A549 treated with AZD2906 at 1 μM for 4 hours (cell line): ENCODE measurements at places on chromosomes 6 and 20. TPM values are rescaled to one million over a fixed set of nuclear protein-coding genes. Genes with fewer than 3 reads are reported as not detected.

Gene PSORS1C1
- 4.1 to 5.9 TPM (median 4.6 TPM) in 5 replicates for total RNA-seq

Gene TRIM15
- 0.03 to 0.24 TPM in 2 of 5 replicates, not detected in the others for total RNA-seq

Gene PPIL6
- 3.1 to 3.7 TPM (median 3.5 TPM) in 5 replicates for total RNA-seq

Gene COL11A2
- 0.31 to 0.92 TPM (median 0.81 TPM) in 5 replicates for total RNA-seq

Gene BTNL2
- not detected in 5 replicates for total RNA-seq

Gene SMPDL3A
- total RNA-seq: 3.1 to 3.7 TPM (median 3.6 TPM) in 5 replicates

Gene ACTL10
- total RNA-seq: not detected in 5 replicates

Gene HLA-DPB1
- not detected in 5 replicates for total RNA-seq

Gene SLC44A4
- 0.05 TPM in 3 of 5 replicates, not detected in the others for total RNA-seq

Gene GJA10
- not detected in 5 replicates for total RNA-seq

Gene TTLL9
- 0.03 to 0.12 TPM in 2 of 5 replicates, not detected in the others for total RNA-seq

Gene SLC2A10
- not detected in 5 replicates for total RNA-seq

Gene PM20D2
- 11.0 to 14.8 TPM (median 14.1 TPM) in 5 replicates for total RNA-seq

Gene YIPF3
- 67.8 to 70.6 TPM (median 69.1 TPM) in 5 replicates for total RNA-seq

Gene SH3BGRL2
- 0.24 to 0.33 TPM (median 0.28 TPM) in 5 replicates for total RNA-seq

Gene TMEM244
- not detected in 5 replicates for total RNA-seq

Gene COL19A1
- not detected in 5 replicates for total RNA-seq
